Hindlimb muscle (tissue), 1 donor: ENCODE measurements at places on chromosomes 3 and 15.

DNA sequence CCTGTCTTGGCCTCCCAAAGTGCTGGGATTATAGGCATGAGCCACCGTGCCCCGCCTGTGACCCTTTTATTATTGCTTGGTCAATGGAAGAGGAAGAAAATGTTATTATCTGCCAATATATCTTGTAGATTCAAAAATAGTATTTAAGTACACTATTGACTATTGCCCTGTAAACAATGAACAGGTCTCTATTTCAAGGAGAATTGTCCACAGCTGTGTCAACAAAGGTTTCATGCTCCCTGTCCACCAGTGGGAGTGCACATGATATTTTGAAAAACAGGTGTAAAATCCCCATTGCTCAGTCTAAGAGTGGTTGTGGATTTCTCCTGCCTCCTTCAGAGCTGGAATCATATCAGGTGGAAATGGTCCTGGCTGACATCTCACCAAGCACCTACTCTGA lies 36.5 kb upstream of the IGF1R start:
- no peak for DNase-seq

GRCh38 chr3:10601151-10601856 lies 95.9 kb upstream of the ATP2B2 start:
- no peak for DNase-seq

GRCh38 chr15:101366853-101367252 lies 71.8 kb upstream of the SNRPA1 start:
- no peak for DNase-seq

- no peak for DNase-seq
Measured at GRCh38 chr3:76943671-76944070, 96.2 kb upstream of the ROBO2 start.

- no peak for DNase-seq
Measured at GRCh38 chr3:174462916-174463315, 396.2 kb upstream of the NAALADL2 start.

- no peak for DNase-seq
Measured at GRCh38 chr3:111681661-111682426, 86.7 kb upstream of the ZBED2 start.

DNA sequence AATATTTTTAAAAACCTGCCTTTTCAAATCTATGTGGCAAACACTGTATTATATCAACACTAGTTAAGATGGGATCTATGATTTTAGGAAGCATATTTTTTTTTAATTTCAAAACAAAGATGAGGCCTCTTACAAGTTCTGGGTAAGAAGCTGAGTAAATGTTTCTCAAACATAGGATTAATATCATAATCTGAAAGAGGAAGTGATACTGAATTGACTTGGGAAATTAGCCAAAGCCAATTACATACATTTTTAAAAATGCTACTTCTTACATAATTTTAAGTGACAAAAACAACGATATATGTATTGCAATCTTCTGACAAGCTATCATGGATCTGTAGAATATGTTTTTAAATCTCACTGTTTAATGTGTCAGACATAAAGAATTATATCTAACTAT lies 135.1 kb upstream of the UBP1 start:
- no peak for DNase-seq

- no peak for DNase-seq
Measured at GRCh38 chr15:101459579-101460300, 29.8 kb downstream of the PCSK6 start.

DNA sequence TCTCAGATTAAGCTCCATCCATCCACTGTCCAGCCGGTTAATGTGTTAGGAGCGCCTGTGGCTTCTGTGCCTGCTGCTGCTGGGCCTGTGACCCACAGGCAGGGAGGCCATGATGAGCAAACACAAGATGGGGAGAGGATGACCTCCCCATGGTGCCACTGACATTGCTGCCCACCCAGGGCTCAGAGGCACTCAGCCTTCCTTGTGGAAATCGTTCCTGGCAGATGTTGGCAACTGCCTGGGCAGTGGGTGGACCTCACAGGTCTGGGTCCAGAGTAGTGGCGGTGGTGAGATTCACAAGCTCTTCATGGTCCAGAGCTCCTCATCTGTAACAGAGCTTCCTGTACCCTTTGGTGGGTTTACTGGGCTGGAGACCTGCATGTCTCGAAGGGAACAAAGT lies 38.6 kb downstream of the SCN5A start:
- DNase-seq: no peak

DNA sequence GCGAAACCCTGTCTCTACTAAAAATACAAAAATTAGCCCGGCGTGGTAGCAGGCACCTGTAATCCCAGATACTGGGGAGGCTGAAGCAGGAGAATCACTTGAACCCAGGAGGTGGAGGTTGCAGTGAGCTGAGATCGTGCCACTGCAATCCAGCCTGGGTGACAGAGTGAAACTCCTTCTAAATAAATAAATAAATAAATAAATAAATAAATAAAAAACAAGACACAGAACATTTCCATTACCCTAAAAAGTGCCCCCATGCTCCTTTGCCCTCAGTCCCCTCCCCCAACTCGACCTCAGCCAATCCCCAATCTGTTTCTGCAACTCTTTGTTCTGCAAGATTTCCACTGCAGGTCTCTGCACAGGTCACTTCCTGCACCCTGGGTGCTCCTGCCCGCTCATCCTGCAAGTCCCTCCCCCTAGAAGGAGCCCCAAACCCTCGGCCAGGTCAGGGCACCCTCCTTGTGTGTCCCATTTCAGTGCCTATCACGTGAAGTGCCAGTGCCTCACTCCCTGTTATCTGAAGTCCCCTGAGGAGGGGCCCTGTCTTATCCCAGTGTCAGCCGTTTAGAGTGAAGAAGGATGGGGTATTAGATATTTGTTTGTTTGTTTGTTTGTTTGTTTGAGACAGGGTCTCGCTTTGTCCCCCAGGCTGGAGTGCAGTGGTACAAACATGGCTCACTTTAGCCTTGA lies 1.1 kb downstream of the FAM240A start:
- no peak for DNase-seq

DNA sequence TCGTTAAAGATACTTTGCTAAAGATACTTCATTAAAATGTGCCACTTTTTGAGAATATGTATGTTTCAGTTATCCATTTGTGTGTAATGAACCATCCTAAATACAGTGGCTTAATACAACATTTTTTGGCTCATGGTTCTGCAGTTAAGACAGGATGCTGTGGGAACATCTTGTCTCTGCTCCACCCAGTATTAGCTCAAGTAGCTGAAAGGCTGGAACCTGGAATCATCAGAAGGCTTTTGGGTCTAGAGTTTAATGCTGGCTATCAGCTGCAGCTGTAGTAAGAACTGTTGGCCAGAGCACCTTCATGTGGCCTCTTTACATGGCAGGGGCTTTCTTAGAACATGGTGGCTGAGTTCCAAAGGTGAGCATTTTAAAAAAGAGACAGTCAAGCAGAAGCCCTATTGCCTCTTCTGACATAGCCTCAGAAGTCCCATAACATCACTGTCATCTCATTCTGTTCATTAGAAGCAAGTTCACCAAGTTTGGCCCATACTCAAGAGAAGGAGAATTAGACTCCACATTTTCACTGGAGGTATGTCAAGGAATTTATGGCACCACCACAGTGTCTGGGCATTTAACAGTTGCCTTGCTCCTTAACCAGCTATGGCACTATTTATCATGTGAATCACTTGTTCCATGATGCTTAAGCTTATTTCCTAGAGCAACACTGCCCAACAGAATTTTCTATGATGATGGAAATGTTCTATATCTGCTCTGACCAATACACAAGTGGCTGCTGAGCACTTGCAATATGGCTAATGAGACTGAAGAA lies 70.4 kb upstream of the PDZRN3 start:
- no peak for DNase-seq

DNA sequence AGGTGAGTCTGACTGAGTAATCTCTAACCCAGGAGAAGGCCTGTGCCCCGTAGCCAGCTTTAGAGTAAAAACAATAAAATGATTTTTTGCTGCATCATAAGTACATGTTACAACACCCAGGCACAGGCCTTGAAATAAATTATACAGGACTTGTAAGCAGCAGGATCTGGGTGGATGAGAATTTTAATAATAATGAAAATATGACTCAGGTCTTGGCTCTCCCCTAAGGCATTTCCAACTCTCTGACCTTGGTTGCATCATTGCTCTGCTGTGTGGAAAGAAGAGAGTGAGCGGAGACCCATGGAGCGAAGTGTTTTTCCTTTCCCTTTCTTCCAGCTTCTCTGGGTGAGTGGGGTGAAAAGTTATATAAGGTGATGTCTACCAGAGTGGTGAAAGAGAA lies 44.6 kb downstream of the EOMES start:
- peak; percentile 16 for DNase-seq

GRCh38 chr3:156675830-156676767 lies 1.7 kb downstream of the TIPARP start:
- DNase-seq: peak; percentile 27

DNA sequence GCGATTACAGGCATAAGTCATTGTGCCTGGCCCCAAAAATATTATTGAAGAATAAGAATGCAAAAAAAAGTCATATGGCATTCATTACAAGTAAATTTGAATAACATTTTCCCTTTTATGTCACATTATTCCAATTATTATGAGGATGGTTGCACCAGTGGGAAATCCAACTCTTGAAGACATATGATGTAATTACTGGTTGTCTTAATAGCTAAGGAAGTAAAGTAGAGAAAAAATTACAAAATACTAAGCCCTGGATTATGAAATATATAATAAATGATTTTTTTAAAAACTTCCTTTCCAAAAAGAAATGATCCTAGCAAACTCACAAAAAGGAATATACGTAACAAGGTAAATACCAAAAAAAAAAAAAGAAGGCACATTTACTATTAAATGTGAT lies 98.9 kb downstream of the FMN1 start:
- no peak for DNase-seq

DNA sequence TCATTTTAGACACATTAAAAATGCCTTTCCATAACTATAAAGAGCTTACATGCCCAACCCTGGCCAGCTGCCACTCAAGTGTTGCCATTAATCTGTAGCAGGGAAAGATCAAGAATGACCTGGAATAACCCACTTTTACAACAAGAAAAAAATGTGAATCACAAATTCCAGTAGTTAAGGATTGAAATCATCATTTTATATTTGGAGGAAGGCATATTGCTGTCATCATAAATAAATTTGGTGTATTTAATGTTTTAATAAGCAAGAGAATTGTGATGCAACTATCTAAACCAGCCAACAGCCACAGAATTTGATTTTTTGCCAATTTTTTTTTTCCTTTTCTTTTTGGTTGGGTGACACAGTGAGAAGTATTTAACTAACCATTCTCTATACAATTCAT lies 240.0 kb upstream of the SEMA6D start:
- no peak for DNase-seq

GRCh38 chr3:8610951-8611350 lies 33.6 kb downstream of the SSUH2 start:
- no peak for DNase-seq

GRCh38 chr3:31755926-31756658 lies 223.4 kb downstream of the STT3B start:
- no peak for DNase-seq

DNA sequence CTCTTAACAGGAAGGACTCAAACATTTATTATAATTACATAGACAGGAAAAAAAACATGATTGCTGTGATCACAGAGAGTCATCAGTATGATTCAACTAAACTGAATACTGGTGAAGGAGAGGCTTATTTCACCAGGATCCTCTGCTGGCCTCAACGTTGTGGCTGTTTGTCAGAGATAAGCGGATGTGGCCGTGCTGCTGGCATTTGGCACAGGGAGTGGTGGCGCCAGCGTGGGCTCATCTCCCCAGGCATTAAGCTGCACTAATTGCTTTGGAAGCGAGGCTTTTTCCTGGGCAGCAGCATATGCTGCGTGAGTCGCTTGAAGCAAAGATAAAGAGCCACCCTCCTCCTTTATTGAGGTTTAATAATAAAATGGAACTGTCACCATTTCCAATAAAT lies 306.7 kb downstream of the LRTM1 start:
- no peak for DNase-seq

- DNase-seq: peak; percentile 3
Measured at GRCh38 chr3:117473981-117474538, 764.5 kb downstream of the TUSC7 start.

DNA sequence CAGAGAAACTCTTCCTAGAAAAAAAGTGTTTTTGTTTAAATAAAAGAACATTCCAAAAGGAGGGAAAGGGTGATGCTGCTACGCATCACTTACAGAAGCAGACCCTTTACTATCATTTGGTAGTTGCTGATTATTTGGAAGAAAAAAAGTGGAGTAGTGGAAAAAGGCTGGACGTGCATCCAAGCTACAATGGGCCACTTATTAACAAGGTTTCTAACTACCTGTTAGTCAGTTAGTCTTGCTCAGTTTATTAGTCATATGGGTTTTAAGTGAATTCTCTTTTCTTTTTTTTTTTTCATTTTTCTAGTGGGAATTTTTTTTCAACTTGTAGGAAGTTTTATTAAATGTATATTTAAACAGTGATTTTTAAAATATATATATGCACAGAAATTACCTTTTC lies 866.0 kb downstream of the MCTP2 start:
- DNase-seq: no peak

- DNase-seq: no peak
Measured at GRCh38 chr3:135451037-135451785, 514.3 kb upstream of the PPP2R3A start.

DNA sequence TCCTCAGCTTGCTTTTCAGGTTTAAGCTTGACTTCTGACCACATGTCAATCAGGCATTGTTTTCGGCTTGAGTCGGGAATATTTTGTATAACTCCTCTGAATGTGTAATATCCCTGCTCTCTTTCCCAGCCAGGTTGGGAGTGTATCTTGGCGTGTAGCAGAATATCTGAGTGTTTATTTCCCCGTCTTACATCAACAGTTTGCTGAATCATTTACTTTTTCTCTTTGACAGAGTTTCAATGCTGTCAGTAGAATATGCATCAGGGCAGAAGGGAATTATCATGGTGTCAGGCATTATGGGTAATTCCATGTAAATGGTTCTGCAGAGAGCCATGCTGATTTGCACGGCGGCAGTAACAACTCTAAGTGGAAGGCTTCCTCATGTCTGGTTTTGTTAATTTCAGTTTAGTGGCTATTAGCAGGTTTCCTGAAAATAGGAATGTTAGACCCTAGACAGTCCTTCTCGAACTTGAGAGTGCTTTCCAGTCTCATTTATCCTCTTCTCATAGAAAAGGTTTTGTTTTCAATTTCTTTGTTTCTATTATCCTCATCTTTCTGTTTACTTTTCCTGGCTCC lies 566.3 kb downstream of the AGBL1 start:
- no peak for DNase-seq

DNA sequence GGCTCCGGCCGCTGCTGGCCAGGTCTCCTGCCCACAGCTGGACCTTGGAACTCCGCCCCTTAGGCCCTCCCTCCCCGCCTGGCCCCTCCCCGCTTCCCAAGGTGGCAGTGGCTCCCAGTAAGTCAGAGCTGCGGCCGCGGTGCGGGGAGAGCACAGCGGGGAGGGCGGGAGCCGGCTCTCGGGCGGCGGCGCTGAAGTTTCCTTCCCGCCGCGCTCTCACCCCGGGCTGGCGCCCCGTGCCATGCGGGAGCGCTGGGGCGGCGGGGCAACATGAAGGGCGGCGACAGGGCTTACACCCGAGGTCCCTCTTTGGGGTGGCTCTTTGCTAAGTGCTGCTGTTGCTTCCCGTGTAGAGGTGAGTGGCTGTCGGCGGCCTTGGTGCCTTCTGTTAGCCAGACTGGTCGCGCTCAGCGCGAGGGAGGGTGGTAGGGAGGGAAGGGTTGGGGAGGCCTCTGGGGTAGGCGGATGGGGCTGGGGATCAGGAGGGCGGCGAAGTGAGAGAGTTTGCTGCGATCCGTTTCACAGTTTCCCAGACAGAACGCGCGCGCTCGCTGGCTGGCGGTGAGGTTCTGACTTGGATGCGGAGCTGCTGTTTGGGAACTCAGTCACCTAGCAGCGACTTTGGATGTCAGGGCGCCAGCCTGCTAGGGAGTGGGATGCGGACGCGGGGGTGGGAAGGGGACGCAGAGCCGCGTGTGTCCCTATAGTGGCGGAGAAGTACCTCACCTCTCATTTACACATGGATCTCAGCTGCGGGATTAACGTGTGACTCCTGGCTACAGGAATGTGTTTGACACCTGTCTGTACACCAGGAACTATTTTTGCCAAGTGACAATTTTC lies 145.5 kb upstream of the UMPS start:
- DNase-seq: peak; percentile 51
